ENCODE measurements at places on chromosomes 3 and 15.
A peak's percentile ranks its signal among the peaks of the same experiment; 100 is the strongest.

DNA sequence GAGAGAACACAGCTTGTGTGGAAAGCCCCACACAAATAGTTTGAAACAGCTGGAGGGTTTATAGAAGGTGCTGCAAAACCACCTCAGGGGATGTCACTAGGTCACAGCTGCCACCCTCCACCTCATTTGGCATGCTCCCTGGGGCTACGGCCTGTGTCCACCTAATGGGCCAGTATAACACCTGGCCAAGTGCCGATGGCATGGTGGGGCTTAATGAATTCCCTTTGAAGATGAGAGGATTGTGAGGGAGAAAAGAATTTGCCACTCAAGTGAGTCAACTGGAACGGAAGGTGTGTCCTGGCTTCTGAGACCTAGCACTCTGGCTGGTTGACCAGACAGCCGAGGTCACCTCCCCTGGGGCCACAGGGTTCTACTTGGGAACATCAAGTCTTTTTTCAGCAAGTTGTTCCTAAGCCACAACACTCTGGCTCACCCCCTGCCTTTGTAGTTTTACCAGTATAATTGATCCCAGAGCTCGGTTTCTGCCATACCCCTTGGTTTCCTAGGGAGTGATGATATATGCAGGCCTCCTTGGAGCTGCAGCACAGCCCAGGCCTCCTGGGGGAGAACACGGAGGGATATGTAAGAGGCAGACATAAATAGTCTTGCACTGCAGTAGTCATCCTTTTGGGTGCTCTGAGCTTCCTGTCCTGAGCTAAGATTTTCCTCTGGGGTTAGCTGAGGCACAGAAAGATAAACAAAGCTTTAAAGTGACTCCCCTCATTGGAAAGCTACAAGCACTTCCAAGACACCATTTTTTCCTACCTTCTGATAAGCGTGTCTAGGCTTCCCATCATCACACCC is 178.2 kb upstream of the LPP start:
- no peak for DNase-seq

DNA sequence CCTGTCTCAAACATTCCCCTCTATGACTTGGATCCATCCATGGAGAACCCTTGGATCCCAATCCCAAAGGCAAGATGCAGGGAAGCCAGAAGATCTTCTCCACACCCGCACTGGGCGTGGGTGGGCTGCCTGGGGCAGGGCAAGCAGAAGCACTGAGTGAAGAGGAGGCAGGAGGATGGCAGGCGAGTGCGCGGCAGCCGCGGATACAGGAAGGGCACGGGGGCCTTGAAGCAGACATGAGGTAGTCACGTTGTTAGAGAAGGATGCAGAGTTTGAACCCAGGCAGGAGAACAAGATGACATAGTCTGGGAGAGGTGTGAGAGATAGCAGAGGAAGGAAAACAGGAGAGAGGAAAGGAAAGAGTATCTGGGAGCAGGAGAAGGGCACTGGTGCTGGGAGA is 5.1 kb upstream of the IGDCC3 start:
- DNase-seq, result no peak

GRCh38 chr3:42665050-42665878 is 11.8 kb downstream of the ZBTB47 start:
- DNase-seq, result peak; percentile 37

GRCh38 chr15:42141795-42142667 is 14.4 kb downstream of the PLA2G4F start:
- DNase-seq, result no peak

DNA sequence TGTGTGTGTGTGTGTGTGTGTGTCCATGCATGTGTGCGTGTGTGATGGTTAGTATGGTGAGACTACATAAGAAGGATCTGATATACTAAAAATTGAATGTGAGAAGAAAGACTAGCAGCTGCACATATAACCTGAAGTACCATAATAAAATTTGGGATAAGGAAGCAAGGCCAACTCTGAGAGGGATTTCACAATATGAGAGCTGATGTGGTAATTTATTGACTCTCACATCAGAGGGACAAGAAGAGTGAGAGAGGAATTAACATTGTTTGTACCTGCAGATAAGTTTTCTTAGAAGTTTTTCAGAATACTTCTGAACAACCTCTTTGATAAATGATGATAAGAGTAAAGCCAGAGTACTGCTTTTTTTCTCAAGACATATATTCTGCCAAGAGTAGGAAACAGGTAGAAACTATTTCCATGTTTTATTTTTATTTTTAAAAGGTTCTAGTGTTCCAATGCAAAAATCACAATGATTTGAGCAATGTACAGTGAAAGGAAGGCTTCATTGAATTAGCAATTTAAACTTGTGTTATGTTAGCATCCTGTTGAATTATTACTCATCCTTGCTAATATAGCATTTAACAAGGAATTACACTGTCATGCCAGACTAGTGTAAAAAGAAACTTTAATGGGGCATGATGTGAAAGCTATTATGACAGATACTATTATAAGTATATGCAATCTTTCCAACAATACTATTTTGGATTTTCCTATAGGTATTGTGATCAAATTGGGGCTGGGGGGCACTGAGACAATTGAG is 415.5 kb upstream of the ARPP21 start:
- DNase-seq, result no peak

- DNase-seq, result no peak
Observed at GRCh38 chr15:88538972-88539371, 7.5 kb downstream of the DET1 start.

DNA sequence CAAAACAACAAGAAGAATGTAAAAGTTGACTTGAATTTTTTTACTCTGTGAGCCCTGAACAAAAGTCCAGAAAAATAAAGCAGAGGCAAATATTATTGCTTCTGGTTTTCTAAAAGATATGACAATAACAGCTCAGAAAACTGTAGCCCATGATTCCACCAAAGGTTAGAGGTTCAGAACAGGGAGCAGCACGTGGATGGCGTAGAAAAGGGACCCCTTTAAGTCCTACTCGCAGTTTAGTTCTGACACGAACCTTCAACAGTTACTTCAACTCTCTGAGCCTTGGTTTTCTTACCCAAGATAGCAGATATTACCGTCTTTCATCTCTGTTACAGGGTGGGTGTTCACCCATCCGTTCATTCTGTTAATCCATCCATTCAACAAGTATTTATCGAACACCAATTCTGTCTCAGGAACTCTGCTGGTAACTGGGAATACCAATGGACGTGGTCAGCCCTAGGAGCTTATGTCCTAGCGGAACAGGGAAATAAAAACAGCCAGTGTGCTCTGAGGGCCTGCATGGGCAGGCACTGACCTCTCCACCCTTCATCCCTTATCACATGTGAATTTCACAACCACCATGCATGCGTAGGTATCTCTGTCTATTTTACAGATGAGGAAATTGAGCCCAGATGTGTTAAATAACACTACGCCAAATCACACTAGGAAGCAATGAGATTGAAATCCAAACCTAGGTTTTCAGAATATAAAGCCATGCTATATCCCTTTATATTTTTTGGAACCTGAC is 274.2 kb upstream of the ICE2 start:
- DNase-seq, result no peak

- peak; percentile 51 for DNase-seq
Observed at GRCh38 chr15:39583596-39584265, 2.9 kb downstream of the THBS1 start.

GRCh38 chr3:142624341-142625152 is 28.4 kb downstream of the PLS1 start:
- DNase-seq, result no peak

DNA sequence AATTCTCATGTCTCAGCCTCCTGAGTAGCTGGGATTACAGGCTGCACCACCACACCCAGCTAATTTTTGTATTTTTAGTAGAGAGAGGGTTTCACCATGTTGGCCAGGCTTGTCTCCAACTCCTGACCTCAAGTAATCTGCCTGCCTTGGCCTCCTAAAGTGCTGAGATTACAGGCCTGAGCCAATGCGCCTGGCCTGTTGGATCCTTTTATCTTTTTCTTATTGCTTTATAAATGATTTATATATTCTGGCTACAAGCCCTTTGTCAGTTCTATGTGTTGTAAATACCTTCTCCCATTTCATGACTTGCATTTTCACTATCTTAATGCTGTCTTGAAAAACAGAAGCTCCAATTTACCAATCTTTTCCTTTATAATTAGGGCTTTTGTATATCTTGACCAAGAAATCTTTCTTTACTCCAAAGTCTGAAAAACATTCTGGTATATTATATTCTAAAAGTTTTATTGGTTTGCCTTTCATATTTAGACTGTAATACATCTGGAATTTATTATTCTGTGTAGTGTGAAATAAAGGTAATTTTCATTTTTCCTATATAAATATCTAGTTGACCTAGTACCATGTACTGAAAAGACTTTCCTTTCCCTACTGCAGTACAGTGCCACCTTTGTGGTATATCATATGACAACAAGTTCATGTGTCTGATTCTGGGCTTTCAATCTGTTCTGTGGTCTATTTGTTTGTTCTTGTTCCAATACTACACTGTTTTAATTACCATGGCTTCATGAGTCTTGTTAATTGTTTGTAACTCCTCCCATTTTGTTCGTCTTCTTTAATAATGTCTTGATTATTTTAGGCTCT is 52.9 kb upstream of the RNU6-1 start:
- no peak for DNase-seq

GRCh38 chr3:79514069-79514468 is 253.7 kb downstream of the ROBO1 start:
- no peak for DNase-seq

DNA sequence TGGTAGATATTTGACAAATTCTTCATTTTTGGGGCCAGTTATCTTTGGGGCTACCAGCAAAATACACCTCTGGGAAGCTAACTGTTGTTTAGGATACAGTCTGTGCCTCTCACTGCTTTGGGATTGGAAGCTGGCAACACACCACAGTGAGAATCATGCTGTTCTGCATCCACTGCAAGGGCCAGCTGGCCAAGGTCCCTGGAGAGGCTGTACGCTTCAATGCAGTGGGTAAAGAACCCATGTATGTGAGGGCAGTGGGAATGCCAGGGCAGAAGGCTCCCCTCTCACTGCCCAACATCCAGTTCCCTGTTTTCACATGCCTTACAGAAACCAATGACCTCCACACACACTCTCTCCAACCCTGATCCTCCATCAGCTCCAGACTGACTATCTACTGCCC is 20.1 kb downstream of the ZDHHC3 start:
- DNase-seq, result no peak

DNA sequence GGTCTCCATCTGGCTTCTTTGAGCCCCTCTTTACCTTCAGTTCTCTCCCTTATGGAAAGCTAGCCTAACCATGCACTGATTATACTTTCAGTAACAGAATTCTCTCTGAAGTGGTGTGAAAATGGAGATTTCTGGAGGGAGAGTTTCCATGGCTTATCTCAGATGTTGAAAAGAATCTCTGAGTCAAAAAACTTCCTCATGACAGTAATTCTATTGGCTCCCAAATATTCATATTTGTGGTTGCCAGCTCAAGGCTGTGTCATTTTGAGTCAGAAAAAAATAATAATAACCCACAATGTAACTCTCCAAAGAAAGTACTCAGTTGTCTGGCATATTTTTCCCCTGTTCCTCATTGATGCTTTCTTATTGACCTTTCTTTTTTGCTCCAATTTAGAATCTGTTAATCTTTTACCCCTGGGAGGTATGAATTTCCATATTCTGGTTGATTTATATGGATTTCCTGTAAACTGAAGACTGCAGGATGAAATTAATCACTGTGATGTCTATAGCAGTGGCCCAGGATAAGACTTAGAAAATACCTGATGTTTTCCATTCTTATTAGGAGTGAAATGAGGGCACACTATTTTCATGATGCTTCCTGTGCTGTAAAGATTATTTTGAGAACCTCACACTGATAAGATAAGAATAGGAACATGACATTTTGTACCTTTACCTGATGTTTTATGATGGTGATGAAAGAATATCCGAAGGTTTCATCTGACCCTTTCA is 149.5 kb upstream of the EPHA3 start:
- DNase-seq, result no peak

DNA sequence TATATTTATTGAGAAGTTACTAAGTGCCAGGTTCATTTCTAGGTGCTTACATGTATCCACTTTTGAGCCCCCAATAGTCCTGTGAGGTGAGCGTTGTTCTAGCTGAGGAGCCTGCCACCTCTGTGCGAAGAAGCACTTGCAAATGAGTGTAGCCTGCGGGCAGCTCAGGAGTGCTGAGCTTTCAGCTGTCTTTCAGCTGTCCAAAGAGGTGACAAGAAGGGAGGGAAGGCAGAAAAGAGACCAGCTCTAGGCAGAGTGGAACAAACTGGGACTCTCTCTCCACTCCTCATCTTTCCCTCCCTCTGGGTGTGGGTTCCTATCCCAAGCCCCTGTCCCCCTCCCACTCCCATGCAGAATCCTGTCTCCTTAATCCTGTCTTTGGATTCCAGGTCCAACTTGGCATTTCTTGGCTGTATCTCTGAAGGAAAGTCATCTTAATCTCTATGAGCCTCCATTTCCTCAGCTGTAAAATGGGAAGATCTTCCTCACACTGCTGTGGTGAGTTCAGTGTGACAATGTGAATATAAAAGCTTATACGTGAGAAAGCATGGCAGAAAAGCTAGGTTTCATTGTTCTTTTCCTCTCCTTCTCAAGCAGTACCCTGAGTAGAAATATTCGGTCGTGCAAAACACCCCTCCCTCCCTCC is 6.7 kb upstream of the SRP14 start:
- DNase-seq, result no peak

GRCh38 chr3:21524133-21524532 is 226.9 kb downstream of the ZNF385D start:
- no peak for DNase-seq

- no peak for DNase-seq
Observed at GRCh38 chr3:146747928-146748327, 142.8 kb upstream of the PLSCR5 start.

DNA sequence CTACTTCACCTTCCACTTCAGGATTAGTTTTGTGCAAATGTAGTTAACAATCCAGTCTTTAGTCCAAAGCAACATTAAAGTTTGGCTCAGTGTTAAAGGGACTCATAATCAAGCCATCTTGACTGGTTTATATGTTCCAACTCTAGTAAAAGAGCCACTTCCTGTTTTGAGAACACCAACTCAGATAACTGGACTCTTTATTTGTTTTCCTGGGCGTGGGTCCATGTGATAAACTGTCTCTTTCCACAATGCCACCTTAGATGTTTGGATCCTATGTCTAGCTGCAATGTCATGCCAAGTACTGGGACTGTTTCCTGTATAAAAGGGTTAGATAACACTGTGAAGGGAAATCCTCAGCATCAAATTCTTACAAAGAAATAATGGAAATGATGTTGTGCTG is 545.0 kb downstream of the PYDC2 start:
- DNase-seq, result no peak

DNA sequence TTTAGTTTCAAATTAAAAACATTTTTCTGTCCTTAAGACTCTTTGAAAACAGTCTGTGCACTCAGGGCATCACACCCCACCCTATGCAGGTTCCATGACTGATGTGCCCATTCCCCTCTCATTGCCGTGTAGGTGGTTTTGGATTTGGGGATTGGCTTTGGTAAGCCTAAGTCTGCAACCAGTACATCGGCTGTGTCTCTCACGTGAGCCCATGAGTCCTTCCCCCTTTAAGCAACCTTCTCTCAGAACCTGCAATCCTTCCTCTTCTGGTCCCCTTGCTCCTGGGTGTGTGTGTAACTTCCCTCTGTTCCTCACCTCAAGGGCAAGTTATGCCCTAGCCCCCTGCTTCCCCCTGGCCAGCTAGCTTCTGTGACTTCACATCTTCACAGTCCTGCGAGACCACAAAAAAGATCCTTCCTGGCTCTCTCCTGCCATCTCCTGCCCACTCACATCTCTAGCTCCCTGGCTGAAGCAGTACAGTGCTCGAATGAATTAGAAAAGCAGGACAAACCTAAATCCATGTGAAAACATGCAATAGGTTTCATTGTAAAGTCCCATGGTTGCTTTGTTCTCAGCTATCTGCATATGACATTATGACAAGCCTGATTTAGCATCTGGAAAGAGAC is 126.7 kb downstream of the UACA start:
- DNase-seq, result no peak

All from GM13977 (cell line).